ENCODE measurements at places on chromosomes 7 and 10.

- DNase-seq = no peak
These were observed 326.0 kb upstream of the MTPN start for GRCh38 chr7:136303162-136303561.

GRCh38 chr7:39810204-39810642 lies 139.8 kb upstream of the CDK13 start:
- no peak for DNase-seq

DNA sequence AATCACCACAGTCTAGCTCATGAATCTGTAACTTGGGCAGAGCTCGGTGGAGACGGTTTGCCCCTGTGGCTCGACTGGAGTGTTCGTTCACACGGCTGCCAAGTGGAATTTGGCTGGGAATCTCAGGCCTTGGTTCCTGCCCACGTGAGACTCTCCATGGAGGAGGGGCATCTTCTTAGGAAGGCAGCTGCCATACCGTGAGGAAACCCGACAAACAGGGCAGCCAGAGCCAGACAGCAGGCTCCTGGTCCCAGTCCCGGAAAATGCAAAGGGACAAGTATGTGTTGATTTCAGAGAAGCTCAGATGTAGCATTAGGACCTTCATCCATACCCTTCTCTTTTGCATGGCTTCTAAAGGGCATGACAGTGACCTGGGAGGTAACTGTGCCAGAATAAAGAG lies 26.6 kb downstream of the AMZ1 start:
- no peak for DNase-seq

DNA sequence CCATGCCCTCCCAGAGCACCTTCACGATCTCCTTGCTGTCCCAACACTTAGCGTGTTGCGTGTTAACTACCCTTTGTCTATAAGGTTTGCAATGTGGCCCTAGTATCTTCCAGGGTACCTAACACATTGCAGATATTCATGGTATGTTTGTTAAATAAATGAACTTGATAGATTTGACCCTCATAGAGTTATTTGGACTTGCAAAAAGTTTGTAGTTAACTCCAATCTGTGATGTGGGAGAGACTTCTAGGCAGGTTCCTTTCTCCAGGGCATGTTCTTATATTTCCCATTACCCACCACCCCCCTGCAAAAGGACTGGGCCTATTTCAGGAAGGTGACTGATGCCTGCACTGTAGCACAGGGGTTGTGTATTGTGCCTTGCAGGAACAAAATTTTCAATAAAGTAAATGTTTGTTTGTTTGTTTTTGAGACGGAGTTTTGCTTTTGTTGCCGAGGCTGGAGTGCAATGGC lies 612 bp downstream of the HILPDA start:
- no peak for DNase-seq

DNA sequence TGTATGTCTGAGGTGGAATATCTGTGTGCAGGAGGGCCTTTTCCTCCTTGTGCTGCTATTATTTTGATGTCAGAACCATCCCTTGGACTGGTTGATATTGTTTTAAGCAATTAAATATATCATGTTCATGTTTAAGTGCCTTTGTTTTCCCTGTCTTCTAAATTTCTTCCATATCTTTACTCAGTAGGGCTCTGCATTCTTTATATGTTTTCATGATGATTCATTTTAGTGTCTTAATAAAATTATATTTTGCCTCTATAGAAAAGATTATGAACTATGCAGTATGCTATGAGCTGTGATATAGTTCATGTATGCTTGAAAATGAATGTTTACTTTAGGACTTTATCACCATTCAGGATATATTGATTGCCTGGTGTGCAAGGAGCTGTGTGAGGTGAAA lies 34.8 kb downstream of the AHR start:
- DNase-seq = no peak

- DNase-seq = no peak
These were observed 55.9 kb downstream of the SVOPL start for GRCh38 chr7:138645284-138645683.

- DNase-seq = no peak
These were observed 19.8 kb upstream of the BMPER start for GRCh38 chr7:33885290-33886148.

GRCh38 chr7:20539201-20539600 lies 76.3 kb upstream of the ABCB5 start:
- DNase-seq = no peak

DNA sequence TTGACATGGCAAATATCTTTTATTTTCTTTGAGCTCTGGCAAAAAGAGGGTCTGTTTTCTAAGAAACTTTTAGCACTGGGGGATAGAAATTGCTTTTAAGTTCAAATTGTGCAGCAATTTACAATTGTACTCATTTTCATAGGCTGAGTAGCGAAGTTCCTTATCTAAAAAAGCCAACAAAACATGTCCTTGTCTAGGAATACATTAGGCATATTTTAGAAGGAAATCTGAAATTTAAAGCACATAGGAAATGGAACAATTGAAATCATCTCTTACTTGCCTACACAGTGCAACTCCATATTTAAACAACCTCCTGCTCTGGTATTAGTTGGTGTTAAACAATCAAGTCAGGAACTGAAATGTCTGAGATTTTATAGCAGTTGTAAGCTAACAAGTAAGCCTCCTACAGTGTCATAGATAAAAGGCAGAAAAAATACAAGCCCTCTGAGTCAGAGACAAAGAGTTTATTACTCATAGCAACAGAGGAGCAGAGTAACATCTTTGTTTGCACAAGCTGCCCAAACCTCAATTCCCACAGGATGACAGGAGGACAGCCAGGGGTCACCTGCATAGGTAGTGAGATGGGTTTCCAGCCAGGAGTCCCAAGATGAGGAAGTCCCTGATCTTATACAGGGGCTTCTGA lies 280.2 kb upstream of the HGF start:
- DNase-seq = no peak

- no peak for DNase-seq
These were observed 80.2 kb upstream of the GTF2IRD1 start for GRCh38 chr7:74373536-74373935.

DNA sequence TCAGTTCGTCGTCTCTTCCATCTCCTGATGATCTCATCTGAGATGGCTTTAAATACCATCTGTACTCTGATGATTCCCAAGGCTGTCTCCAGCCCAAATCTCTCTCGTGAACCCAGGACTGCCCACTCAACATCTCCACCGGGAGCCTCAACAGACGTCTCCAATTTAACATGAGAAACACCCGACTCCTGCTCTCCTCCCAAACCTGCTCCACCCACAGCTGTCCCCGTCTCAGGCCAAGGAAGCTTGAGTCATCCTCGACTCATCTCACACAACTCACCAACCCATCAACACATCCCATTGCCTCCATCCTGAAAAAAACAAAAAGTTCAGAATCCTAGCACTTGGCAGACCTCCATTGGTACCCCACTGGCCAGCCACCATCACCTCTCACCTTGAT lies 29.7 kb upstream of the CALN1 start:
- DNase-seq = no peak

- no peak for DNase-seq
These were observed 73.1 kb upstream of the MET start for GRCh38 chr7:116598861-116599260.

GRCh38 chr10:4064489-4064888 lies 279.5 kb upstream of the KLF6 start:
- DNase-seq = no peak

- DNase-seq = no peak
These were observed 3.5 kb downstream of the COBL start for GRCh38 chr7:51312951-51313737.

DNA sequence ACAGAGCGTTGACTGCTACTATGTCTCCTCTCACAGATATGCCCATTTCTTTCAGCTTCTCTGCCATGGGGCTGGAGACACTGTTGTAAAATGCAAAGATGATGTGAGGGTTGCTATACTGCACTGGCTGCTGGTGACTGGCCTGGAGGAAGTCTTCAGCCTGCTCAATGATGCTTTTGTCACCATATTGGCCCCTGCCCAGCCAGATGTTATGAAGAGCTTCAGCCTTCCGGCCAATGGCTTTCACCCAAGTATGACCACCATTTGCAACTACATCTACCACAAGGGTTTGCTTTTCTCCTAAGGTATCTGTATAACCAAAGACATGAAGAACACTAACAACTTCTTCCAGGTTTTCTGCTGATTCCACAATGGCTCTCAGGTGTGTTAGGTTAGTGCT lies 1.6 kb downstream of the C7orf25 start:
- DNase-seq = no peak

DNA sequence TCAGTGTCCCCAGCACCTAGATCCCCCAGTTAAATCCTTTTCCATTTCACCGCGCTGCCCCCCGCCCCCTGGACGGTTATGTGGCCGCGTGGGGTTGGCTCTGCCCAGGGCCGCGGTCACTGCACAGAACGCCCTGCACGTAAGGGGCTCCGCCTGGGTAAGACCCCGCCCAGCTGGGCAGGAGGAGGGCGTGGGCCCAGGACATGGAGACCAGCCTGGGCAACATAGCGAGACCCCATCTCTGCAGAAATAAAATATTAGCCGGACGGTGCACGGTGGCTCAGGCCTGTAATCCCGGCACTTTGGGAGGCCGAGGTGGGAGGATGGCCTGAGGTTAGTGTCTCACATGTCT lies 650 bp upstream of the ZFAND2A start:
- peak; percentile 47 for DNase-seq

DNA sequence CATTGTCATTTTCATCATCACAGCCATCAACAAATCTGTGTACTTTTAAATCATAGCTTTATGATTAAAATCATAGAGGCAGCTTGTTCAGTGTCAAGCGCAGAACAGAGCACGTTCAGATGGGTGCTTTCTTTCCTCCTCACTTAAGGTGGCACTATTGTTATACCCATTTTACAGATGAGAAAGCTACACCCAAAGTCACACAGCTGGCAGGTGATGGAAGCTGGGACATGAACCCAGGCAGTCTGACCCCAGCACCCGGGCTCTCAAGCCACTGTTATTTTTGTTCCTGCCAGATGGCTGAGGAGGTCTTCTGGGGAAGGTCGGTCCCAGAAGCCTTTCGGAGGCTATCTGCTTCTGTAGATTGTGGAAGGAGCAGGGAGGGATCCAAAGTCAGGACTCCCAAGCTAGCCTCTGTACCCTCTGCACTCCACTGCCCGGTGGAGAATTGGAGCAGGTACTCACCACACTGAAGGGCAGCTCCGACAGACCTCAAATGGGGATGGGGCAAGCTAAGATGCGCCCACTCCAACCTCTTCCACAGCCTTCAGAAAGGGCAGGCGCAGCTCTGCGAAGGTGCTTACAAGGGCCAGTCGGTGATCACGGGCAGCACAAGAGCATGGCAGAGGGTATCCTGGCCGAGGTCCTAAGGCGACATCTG lies 610 bp downstream of the AVPI1 start:
- no peak for DNase-seq

DNA sequence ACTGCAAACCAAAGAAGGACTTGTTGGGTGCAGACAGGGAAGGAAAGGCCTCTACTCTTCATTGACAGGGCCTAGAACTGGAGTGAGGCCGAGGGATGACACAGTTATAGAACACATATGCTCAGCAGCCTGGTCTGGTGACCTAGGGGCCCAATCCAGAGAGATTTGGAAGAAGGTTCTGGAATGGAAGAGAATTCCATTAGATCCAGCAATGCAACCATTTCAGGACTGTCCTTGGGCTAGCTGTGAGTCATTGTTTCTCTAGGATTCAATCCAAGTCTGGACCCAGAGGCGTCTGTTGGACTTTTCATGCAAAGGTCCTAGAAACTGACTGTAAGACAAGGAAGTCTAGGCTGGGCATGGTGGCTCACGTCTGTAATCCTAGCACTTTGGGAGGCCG lies 59.2 kb downstream of the WIPF3 start:
- DNase-seq = no peak

- DNase-seq = no peak
These were observed 38.8 kb upstream of the SEPTIN7 start for GRCh38 chr7:35761871-35762677.

DNA sequence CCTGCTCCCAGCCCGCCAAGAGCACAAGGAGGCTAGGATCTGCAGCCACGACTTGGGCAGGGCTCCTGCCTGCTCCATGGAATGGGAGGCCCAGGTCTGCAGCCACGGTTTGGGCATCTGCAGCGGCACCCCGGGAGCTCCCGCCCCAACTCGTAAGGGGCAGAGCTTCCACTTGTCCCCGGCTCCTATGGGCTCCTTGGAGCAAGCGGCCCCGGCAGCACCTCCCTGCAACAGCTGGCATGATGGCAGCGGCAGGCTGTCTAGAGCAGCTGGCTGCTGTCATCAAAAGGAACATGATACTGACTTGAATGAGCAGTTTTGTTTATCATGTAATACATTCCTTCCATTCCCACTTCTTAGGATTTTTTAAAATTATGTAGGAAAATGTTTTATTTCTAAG lies 684.0 kb upstream of the FOXK1 start:
- no peak for DNase-seq

- no peak for DNase-seq
These were observed 60.9 kb upstream of the CAMK2B start for GRCh38 chr7:44386139-44386913.

- no peak for DNase-seq
These were observed 118.0 kb downstream of the CLEC2L start for GRCh38 chr7:139641337-139641992.

DNA sequence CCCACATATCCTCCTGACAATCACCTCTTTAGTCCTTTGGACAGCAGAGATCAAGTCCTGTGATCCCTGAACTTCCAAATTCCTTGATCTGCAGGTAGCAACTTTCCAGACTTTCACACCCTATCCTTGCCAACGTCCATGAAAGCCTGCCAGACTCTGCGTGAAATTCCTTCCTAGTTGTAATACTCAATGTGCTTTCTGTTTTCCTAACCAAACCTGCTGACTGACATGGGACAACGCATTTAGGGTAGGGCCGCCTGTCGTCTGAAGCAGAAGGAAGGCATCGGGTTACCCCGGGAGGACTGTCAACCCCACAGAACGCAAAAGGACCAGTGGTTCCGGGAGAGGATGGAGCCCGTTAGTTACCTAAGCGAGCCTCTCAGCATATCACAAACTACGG lies 23.9 kb downstream of the ITGA8 start:
- DNase-seq = no peak

DNA sequence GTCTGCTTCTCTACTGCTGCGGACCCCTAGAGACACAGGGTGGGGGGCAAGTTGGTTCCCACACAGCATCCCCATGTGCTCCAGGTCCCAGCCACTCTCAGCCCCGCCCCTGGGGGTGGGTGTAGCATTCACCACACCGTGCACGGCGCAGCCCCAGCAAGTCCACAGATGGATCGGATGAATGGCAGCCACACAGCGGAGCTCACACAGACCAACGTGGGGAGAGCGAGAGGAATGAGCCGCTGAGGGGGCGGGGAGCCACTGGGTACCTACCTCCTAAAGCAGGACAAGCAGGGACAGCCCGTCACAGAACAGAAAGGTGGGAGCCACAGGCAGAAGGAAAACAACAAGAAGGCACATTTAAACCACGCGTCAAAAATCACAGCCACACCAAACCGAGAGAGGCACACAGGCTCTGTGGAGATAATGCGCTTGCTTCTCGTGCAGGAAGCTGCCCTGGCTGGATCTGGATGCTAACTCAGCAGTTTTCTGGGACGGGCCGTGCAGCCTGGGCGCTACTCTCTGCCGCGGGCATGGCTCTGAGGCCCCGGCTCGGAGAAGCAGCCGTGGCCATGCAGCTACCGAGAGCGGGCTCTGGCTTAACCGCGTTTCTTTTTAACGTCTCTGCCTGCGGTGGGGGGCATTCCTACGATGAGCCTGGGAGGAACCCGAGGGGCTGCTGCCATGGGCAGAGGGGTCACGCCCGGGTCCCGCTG lies 102.5 kb downstream of the CYTH3 start:
- DNase-seq = no peak

GRCh38 chr10:63466144-63466935 lies 563 bp upstream of the JMJD1C start:
- peak; percentile 42 for DNase-seq

- DNase-seq = no peak
These were observed 22.4 kb upstream of the MNX1 start for GRCh38 chr7:157032644-157033482.

- DNase-seq = no peak
These were observed 19.0 kb downstream of the GIMAP4 start for GRCh38 chr7:150586068-150586784.

GRCh38 chr10:80741278-80741677 lies 203.6 kb downstream of the SH2D4B start:
- DNase-seq = no peak

Data from GM13976 (cell line).